ENCODE measurements at places on chromosomes 12 and 14.

DNA sequence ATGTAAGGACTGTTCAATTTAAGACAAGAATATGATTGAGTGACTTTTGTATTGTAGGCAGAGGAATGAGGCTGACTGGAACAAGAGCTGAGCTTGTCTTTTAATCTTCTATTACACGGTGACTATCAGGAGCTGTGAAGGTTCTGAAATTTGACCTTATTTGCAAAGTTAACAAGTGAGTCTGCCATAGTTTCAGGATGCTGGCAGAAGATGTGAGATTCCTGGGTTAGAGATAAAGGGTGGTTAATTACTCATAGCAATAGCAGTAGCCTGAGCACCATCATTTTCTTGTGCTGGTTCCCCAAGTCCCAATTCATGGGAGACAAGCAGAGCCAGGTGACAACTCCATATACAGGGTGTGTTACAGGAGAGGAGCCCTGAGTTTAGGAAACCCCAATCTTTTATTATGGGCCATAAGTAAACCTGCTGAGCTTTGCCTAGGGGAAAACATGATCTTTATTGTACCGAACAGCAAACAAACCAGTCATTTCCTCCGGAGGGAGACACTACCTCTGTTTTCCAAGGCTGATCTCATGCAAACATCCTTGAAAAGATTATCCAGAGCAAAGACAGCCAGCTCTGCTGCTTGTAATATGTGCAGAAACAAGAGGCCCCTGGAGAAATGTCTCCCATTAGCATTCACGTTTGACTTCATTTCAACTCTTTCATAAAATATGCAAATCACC lies 51.7 kb upstream of the DDX11 start:
- no peak for DNase-seq

- DNase-seq = no peak
Measured at GRCh38 chr14:59091976-59092375, 96.5 kb upstream of the DAAM1 start.

- peak; percentile 2 for DNase-seq
Measured at GRCh38 chr14:104341532-104342434, 203.4 kb downstream of the KIF26A start.

DNA sequence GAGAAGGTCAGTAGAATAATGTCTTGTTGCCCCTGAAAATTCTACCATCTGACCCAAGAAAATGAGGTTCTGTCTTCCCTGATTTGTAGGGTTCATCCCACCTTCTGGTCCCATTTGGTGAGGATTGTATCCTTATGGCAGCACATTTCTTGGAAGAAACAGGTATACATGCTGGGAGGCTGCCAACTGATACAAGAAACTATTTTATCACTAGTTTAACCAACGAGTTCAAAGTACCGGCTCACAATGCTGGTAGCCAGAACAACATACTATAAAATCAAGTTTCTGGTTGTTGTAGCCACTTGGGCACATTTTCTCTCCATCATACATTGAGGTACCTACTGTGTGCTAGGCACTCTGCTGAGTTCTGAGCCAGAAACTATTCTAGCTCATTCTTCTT lies 7.1 kb upstream of the KCNH3 start:
- no peak for DNase-seq

DNA sequence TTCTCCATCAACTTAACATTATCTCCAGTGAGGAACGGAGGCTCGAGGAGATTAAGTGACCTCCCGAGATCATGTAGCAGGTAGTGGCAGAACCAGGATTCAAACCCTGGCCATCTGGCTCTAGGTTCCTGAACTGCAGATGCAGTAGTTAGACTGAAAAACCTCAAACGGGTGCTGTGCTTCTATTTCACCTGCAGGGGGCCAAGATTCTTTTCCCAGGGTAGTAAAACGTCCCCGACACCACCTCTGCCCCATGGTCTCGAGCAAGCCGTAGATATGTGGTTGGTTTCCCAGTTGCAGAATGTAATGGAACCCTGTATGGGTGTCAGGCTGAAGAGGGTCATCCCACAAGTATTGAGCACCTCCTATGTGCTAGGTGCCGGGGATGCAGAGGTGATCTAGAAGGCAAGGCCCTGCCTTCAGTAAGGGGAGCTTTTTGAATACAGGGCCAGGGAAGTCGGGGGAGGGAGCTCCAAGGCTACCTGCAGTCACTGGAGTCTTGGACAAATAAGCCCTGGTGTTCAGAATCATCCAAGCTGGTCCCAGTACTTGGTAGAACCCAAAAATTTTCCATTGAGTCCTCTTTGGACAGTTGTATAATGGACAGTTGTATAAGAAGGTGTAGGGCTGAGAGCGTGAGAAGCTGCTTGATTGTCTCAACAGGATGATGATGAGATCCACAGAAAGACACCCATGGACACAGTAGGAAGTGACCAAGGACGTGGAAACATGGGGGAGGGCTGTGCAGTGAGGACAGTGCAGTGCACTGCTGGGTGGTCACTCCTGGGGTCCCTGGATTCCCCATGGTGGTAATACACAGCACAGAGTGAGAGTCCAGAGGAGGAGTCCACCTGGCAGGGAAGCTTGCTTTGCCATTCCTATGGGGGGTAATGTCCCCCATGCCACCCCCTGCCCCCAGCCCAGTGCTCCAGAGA lies 197.2 kb downstream of the CHST11 start:
- DNase-seq = peak; percentile 26

GRCh38 chr12:24356240-24356804 lies 406.9 kb upstream of the SOX5 start:
- no peak for DNase-seq

GRCh38 chr14:77264466-77265186 lies 6.4 kb downstream of the NGB start:
- no peak for DNase-seq

DNA sequence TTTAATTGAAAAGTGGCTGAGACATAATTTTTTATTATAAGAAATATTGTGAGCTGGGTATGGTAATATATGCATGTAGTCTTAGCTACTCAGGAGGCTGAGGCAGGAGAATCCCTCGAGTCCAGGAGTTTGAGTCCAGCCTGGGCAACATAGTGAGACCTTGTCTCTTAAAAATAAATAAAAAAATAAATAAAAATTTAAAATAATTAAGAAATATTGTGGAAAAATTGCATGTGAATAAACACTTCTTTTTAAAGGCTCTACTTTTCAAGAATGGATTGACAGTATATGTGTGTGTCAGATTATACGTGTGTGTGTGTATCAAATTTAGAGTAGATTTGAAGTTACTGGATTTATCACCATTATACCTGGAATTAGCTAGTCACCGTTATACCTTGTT lies 43.2 kb downstream of the ERC1 start:
- no peak for DNase-seq

DNA sequence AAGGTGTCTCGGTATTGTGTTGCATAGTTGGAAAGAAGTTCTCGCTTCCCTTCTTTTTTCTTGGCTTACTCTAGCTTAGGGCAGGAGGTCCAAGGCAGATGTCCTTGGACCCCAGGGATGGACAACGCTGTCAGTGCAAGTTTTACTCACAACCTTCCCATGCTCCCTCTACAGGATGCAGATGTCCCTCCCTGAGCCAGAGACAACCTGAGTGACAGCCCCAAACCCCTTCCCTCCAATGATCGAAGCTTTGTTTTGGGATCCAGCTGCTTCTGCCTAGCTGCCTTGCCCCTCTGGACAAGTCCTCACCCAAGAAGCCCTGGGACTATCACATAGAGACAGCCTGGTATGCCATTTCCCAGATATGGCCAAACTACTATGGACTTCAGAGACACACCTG lies 112.0 kb upstream of the RAP1B start:
- no peak for DNase-seq

DNA sequence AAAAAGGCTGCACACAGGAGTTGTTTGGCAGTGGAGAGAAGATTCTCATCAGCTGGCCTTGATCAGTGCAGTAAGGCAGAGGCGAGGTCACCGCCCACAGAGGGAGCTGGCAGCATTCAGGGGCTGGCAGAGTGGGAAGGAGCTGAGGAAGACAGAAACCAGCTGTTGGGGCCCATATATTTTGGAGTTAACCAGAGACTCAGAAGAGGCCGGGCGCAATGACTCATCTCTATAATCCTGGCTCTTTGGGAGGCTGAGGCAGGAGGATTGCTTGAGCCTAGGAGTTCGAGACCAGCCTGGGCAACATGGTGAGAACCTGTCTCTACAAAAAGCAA lies 17.7 kb downstream of the SMCO2 start:
- no peak for DNase-seq

GRCh38 chr14:90642244-90642717 lies 173.9 kb downstream of the TTC7B start:
- no peak for DNase-seq

- DNase-seq = no peak
Measured at GRCh38 chr12:70094467-70094866, 148.8 kb upstream of the CNOT2 start.

DNA sequence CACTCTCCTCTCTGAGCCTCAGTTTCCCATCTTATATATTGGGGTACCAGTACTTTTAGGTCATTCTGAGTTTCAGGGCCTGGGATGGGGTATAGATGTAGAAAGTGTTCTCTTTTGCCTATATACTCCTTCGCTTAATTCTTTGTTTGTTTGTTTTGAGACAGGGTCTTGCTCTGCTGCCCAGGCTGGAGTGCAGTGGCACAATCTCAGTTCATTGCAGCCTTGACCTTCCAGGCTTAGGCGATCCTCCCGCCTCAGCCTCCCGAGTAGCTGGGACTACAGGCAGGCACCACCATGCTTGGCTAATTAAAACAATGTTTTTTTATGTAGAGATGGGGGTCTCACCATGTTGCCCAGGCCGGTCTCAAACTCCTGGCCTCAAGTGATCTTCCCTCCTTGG lies 152.1 kb downstream of the AACS start:
- no peak for DNase-seq

DNA sequence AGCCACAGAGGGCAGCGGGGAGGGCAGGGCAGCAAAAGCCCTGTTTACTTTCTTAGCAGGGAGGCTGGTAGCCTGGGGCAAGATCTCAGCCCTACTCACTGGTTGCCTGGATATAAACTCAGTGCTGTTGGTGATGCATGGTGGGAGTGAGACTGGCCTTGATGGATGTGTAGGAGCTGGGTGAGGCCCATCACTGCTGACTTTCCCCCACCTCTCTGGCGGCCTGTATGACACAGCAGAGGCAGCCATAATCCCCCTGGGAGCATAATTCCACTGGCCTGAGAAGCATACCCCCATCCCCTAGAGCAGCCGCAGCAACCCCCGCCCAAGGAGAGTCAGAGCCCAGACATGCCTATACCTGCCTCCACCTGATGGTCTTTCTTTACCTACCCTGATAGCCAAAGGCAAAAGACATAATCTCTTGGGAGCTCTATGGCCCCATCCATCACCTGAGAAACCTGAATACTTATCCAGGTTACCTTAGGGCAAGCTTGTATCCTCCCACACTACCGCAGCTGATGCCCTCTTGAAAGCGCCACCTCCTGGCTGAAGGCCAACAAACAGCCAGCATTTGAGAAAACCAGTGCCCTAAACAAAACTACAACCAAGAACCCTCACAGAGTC lies 59.3 kb downstream of the DNAI7 start:
- no peak for DNase-seq

- no peak for DNase-seq
Measured at GRCh38 chr14:100025111-100025510, 40.1 kb upstream of the EVL start.

- no peak for DNase-seq
Measured at GRCh38 chr12:54546511-54546910, 2.9 kb upstream of the PDE1B start.

DNA sequence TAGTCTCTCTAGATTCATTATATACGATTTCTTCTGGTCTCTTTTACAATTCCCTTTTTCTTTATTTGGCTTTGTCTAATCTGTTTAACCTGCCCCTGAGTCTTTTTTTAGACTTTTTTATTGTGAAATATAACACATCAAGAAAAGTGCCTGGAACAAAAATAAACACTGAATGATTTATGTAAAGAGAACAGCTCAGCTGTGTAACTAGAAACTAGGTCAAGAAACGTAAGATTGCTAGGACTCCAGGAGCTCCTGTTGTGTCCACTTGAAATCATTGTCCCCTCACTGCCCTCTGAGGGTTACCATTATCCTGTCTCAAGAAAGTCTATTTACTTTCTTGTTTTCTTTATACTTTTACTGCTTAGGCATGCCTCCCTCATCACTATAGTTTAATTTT lies 23.1 kb downstream of the EXD2 start:
- DNase-seq = no peak

GRCh38 chr14:103519837-103520212 lies 2.8 kb downstream of the CKB start:
- no peak for DNase-seq

- no peak for DNase-seq
Measured at GRCh38 chr12:4589941-4590340, 27.9 kb downstream of the DYRK4 start.

- no peak for DNase-seq
Measured at GRCh38 chr12:79766705-79767464, 76.1 kb upstream of the PAWR start.

Measured in NCI-H1436 (cell line).